ENCODE measurements at places on chromosomes 5 and 9.
A peak's percentile ranks its signal among the peaks of the same experiment; 100 is the strongest.

- DNase-seq: peak; percentile 67
Observed at GRCh38 chr5:1555011-1555807, 31.4 kb upstream of the LPCAT1 start.

- DNase-seq: no peak
Observed at GRCh38 chr5:65120371-65120967, 351.7 kb downstream of the CWC27 start.

GRCh38 chr5:149352169-149352568 lies 5.7 kb upstream of the PCYOX1L start:
- no peak for DNase-seq

- DNase-seq: no peak
Observed at GRCh38 chr5:80220245-80220897, 35.5 kb downstream of the SERINC5 start.

GRCh38 chr5:38601133-38601862 lies 44.9 kb upstream of the LIFR start:
- DNase-seq: no peak

DNA sequence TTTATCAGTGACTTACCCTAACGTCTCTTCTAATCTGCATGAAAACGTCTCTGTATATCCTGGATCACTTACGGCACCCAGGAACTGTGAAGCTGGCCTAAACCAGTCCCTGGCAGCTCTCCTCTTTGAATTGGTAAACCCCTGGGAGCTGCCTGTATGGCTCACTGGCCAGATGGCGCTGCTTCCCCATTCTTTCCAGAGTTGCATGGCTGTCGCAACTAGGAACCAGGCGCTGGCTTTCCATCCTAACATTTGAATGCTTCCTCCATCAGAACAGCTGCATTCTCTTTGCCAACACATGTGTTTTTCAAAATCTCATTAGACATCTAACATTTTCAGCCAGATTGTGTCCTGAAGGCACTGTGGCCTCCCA lies 8.0 kb upstream of the PCA3 start:
- DNase-seq: peak; percentile 59

GRCh38 chr9:88498880-88499279 lies 36.1 kb upstream of the NXNL2 start:
- no peak for DNase-seq

DNA sequence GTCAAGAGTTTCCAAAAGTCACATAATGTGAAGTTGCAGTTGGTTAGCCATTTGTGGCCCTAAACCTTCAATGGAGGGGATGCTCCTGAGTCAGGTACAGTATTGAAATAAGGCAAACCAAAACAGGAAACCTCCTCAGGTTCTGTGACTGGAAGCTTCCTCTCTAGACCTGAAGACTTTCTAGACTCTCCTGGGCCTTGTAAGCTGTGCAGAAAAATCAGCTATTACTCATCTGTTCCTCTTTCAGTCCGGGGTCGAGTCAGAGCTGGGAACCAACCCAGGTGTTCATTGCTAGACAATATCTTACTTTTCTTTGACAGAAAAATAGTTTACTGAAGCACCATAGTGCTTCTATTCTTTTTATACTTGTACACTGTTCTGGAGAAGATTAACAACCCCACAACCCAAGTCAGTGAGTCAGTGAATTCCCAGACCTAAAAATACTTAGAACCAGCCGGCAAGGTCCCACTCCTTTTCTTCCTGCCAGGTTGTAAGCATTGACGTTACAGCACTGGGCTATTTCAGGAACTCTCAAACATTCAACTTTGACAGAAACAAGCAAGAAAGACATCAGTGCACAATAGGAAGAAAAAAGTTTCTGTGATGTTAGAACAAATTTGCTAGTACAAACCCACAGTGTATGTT lies 47.3 kb downstream of the FSTL4 start:
- no peak for DNase-seq

GRCh38 chr5:113232667-113233066 lies 202.1 kb downstream of the TSSK1B start:
- DNase-seq: no peak

Data from suppressor macrophage treated with lipopolysaccharide for 1 hour (primary cell).